ENCODE measurements at places on chromosomes 1 and 21.

- no peak for DNase-seq
These were observed 3.5 kb upstream of the MYCL start for GRCh38 chr1:39905172-39905571.

GRCh38 chr1:25806418-25806817 lies 6.4 kb downstream of the SELENON start:
- DNase-seq = no peak

DNA sequence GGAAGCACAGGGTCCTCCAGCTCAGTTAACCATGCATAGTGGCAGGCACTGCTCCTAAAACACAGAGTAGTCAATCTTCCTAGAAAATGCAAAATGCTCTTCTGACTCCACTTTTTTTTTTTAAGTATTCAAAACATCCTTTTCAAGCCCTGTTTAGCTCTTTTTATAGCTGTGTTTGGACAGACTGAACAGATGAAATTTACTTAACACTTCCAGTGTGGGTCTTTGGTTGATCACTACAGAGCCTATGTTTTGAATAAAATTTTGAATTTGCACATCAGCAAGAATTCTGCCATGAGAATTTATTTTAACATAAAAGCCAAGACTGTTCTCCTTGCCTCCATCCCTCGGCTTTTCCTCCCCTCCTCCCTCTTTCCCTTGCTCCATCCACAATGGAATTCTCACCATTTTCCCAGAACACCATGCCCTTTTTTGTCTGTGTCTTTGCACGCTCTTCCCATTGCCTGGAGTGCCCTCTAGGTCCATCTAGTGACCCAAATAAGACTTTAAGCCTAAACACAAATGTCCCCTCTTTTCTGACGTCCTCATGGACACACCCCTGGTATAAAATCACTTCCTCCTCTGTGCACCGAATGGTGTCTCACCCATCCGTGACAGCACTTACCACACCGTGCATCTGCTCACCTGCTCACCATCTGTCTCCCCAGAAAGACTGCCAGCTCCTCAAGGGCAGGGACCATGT lies 24.0 kb upstream of the CPT2 start:
- DNase-seq = peak; percentile 7

- no peak for DNase-seq
These were observed 749 bp downstream of the PCBP3 start for GRCh38 chr21:45644041-45644906.

DNA sequence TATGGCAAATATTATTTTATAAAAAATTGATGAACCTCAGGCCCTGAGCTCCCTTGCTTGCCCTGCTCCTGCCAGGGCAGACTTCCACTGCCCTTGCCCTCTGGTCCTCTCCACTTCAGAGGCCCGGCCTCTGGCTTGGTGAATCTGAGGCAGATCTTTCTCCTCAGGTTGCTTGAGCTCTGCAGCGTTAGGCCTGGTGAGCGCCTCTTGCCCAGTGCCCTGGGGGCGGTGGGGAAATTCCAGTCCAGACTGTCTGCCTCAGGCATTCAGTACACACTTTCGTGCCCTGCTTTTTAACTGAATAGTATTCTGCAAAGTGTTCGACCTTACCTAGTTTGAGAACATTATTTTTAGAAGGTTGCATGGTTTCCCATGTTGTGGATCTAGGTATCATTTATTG lies 98.2 kb downstream of the PCBP3 start:
- DNase-seq = no peak

GRCh38 chr1:6105763-6106162 lies 60.1 kb downstream of the KCNAB2 start:
- no peak for DNase-seq

GRCh38 chr1:59173721-59174120 lies 123.2 kb upstream of the FGGY start:
- DNase-seq = peak; percentile 72
